Astrocyte of the spinal cord (primary cell): ENCODE measurements at places on chromosomes 13 and 19.

DNA sequence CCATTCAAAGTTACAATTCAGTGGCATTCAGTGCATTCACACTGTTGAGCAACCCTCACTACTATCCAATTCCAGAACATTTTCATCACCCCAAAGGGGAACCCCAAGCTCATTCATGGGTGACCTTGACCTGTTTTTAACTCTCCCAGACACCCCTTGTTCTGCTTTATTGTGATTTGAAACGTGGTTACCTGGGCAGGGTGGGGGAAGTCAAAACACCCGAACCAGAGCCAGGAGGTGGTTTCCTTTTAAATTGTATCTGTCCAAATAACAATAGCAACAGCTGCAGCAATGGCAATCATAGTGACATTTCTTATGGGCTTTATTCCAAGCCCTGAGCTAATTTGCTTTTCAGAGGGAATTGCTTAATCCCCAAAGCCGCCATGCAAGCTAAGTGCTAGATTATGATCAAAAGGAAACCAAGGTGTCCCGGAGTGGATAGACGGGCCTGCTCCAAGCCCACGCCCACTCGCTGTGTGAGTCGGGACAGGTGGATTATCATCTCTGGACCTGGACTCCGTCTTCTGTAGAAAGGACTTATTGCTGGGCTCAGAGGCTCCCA is 6.1 kb downstream of the PTGIR start:
- no peak for DNase-seq

DNA sequence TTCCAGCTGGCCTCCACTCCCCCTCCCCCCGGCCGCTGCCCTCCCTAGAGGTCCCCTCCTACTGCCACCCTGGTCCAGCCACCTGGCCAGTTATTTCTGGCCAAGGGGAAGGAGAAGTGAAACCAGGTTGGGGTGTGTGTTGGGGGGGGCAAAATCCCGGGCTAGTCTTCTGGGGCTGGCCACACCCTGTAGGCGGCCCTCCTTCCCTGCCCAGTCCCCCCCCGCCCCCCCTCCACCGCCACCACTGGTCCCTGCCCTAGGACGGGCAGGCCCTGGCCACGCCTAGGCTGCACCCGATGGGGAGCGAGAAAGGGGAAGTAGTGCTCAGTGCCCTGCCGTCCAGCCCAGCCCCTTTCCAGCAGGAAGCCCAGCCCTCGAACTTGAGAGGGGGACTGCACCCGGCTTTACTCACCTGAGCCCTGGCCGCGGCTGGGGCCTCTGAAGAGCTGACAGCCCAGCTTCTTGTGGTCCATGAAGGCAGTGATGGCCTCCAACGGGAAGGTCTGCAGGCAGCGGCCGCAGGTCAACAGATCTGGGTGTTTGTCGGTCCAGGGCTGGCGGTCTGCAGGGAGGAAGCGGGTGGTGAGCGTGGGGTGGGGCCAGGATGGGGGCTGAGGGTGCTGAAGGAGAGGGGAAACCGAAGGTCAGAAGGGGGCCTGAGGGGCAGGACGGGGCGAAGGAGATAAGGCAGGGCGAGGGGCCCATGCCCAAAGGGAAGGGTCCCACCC is 813 bp downstream of the ZNF296 start:
- peak; percentile 26 for DNase-seq

DNA sequence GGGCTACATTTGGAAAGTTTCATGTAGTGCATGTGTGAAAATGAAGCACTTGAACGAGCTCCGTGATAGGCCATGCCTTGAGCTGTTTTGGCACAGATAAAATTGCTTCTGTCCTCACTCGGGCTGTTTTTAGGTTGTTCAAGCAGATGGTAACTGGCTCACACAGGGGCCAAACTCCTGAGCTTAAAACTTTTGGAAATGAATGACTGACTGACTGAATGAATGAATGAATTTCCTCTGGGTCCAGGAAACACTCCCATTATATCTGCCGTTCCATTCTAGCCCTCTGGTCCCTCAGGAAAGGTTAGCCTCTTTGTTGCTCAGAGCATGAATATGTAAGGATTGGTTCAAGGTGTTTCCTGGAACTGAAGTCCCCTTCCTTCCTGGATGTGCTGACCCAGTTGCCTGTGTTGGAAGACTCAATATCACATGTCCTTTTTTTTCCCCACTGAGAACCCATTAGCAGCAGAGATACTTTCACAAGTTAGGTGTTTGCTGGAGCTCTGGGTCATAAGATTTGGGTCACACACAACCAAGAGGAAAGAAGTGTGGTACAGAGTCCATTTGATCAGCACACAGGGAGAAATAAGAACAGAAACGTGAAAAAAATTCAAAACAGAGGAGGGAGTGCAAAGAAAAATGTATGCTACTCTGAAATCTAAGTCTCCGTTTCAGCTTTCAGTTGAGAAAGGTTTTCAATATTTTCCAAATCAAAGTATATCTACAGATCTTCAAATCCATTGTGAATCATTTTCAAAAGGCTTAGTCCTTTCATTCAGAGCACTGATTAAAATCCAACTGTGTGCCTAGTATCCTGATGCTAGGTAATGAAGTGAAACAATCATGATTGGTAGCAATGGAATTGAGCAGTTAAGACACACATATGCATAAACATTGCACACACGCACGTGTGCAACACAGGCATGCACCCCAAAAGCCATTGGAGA is 18.9 kb downstream of the MBNL2 start:
- no peak for DNase-seq

- no peak for DNase-seq
Observed at GRCh38 chr19:28196101-28196500, 1016.9 kb downstream of the UQCRFS1 start.

DNA sequence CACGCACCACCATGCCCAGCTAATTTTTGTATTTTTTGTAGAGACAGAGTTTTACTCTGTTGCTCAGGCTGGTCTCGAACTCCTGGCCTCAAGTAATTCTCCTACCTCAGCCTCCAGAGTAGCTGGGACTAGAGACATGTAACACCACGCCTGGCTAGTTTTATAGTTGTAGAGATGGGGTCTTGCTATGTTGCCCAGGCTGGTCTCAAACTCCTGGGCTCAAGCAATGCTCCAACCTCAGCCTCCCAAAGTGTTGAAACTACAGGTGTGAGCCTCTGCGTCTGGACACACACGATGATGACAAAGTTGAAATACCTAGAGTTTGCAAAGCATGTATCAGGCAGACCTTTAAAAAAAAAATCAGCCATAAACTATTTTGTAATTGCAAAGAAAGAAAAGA is 4.6 kb upstream of the PTOV1 start:
- DNase-seq: no peak

- DNase-seq: no peak
Observed at GRCh38 chr19:33197591-33198000, 3.5 kb downstream of the LRP3 start.

DNA sequence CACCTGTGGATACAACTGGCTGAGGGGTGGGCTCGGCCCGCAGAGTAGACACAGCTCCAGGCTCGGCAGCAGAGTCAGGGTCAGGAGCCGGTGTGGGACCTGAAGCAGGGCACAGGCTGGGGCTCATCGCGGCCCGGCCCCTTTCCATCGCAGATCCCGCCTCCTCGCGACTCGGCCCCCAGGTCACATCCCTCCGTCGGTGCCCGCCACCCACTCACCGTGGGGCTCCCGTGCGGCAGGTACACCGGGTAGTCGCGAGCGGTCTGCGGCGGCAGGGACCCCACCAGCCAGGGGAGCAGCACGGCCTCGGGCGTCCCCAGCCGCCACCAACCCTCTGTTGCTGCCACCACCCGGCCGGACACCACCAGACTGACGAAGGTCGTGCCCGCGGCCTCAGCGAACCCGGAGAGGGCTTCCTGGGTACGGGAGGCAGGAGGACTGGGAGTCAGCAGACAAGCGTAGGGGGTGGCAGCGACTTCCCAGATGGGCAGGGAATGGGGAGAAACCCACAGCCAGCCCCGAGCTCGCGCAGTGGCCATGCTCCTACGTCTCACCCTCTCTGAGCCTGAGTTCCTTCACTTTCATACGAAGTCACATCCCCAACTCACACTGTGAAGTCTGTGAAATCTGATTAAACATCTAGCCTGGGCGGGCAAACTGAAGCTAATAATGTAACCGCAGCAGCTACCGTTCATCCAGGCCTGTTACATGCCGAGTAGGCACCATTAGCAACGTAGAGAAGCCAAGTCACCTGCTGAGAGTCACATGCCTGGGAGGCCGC is 3.7 kb downstream of the FUZ start:
- DNase-seq: peak; percentile 57

- peak; percentile 2 for DNase-seq
Observed at GRCh38 chr19:31586282-31586681, 237.0 kb upstream of the TSHZ3 start.

DNA sequence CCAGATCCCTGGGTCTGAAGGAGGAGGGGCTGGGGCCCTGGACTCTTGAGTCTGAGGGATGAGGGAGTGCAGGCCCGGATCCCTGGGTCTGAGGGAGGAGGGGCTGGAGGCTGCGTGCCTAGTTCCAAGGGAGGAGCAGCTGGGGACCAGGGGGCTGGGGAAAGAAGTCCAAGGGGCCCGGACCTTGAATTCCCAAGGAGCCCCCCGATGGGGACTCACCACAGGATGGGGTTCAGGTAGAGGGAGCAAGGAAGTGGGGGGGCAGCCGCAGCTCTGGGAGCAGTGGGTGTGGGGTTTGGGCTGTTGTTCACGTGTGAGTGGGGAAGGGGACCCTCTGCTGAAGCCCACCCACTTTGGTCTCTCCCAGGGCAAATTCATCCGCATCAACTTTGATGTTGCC is 23.1 kb downstream of the MYH14 start:
- DNase-seq: no peak

GRCh38 chr13:112785483-112785856 is 95.6 kb downstream of the ATP11A start:
- DNase-seq: no peak

GRCh38 chr19:33399745-33400681 is 26.5 kb downstream of the CEBPG start:
- no peak for DNase-seq

DNA sequence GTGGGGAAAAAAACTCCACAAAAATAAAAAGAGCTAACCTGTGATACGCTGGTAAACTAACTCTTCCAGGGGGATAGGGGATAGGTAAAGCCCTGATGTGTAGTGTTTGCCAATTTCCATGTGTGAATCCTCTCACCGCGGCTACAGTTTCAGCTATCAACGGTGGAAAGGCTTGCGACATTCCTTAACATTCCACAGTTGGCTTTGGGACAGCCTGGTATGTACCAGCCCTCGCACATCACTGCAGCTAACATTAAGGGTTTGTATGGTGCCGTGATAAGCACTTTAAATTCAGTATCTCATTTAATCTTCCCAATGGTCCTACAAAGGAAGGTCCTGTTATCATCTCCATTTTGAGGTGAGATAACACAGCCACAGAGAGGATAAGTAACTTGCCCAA is 112.4 kb downstream of the KATNAL1 start:
- DNase-seq: no peak

- no peak for DNase-seq
Observed at GRCh38 chr19:29303069-29303718, 90.2 kb upstream of the UQCRFS1 start.

DNA sequence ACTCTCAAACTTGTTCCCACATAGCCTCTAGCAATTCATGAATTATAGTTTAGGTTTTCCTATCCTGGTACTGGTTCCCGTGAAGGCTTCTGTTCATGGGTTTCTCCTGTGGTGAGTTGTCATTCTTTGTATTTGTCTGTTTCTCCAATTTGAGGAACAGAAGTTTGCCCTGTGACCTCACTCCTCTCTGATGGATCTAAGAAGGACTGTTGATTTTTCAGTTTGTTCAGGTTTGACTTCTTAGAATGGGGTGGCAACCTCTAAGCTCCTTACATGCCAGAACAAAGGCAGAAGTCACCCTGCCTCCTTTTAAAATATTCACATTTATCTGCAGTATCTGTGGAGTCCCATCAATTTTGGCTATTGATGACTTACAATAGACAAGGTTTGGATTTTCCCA is 354.0 kb downstream of the SPRY2 start:
- DNase-seq: no peak

GRCh38 chr19:40700083-40700482 is 9.6 kb upstream of the NUMBL start:
- no peak for DNase-seq

DNA sequence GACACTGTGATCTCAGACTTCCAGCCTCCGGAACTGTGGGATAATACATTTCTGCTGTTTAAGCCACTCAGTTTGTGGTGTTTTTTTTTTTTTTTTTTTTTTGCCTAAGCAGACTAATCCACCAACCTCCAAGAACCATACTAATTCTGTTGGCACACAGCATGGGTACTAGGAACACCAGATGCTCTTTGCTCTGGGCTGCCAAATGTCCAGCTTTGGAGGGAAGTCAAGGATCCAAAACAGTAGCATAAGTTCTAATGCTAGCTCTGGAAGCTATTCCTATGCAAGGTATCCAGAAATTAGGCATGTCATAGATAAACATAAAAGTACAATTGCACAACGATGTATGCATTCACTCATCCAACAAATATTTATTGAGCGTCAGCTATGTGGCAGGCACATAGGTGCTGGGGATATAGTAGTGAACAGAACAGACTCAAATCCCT is 64.5 kb upstream of the WDFY2 start:
- DNase-seq: peak; percentile 26

DNA sequence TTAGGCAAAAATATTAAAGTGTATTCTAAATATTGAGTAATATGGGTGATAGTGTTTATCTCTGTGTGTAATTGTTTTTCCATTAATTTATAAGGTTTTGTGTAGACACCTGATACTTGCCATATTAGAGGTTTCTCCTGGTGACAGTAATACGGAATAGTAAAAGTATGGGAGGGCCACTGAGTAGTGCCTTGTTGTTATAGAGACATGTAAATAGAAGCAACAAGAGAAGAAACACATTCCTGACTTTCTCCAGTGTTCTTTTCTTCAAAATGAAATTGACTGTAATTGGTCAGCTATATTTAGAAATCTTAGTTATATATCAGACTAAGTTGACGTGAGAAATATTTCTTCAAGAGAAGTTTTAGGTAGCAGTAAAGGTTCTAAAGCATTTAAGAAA is 18.5 kb downstream of the RNASEH2B start:
- no peak for DNase-seq

- no peak for DNase-seq
Observed at GRCh38 chr19:43774103-43774939, 6.5 kb downstream of the KCNN4 start.

GRCh38 chr13:111897178-111897845 is 169.6 kb upstream of the SOX1 start:
- no peak for DNase-seq

DNA sequence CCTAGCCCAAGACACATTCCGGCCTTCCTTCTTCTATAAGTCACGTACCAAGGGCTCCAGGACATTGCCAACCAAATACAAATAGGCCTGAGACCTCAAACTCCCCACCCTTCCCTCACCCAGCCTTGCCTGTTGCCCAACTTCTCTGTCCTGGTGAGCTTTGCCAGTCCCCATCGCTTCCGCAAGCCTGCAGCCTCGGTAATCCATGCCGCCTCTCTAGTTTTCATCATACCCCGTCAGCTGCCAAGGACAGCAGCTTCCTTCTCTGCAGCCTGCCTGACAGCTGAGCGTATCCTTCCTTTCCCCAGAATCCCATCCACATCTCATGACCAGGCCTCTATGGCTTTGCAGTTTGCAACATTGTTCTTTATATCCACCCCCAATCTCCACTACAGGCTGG is 36.6 kb upstream of the POMP start:
- no peak for DNase-seq

GRCh38 chr13:66915596-66916185 is 314.4 kb downstream of the PCDH9 start:
- DNase-seq: peak; percentile 68

- DNase-seq: no peak
Observed at GRCh38 chr19:6717036-6717435, 3.4 kb downstream of the C3 start.
